CD4-positive, alpha-beta memory T cell (primary cell): ENCODE measurements at places on chromosomes 12 and 14. TPM values are rescaled to one million over a fixed set of nuclear protein-coding genes. Genes with fewer than 3 reads are reported as not detected.

DNA sequence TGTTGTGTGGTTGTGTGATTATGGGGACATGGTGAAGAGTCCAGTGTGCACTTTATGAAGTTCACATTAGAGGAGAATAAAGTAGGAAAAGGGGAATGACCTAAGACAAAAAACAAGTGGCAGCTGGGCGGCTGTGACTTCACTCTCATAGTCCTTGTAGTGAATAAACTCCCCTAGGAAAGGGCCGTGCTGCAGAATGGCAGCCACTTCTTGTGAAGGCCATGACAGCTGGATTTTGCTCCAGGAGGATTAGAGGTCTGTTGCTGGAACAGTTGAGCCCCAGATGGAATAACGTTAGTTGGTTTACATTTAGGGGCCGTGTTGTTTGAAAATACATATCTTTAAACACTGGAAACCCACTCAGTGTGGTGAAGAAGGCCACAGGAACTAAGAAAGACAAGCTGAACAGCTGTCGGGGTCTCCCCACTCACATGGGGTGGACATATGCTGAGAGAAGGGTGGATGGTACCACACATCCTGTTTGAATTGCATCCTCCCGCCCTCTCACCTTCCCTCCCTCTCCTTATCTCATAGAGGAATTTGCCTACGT, 276.9 kb downstream of the CACNA1C start:
- DNase-seq = no peak

DNA sequence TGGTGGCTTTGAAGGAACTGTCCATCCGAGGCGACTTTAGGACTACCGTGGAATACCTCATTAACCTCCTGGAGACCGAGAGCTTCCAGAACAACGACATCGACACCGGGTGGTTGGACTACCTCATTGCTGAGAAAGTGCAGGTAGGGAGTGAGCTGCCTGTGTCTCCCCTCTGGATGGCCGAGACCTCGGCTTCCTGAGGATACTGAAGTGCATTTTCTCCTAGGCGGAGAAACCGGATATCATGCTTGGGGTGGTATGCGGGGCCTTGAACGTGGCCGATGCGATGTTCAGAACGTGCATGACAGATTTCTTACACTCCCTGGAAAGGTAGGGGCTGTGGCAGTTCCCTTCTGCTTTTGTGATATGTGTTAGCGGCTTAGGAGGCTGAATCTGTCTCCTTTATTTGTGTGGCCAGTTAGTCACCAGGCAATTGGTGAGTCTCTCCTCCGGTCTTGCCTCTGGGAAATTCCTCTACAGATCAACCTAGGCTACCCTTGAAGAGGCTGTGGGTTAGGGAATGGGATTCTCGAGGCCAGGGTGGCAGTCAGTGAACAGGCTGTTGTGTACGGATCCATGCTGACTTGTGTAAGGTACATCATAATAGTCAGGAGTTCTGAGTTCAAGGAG, 75.3 kb downstream of the ACACB start:
- DNase-seq = no peak

DNA sequence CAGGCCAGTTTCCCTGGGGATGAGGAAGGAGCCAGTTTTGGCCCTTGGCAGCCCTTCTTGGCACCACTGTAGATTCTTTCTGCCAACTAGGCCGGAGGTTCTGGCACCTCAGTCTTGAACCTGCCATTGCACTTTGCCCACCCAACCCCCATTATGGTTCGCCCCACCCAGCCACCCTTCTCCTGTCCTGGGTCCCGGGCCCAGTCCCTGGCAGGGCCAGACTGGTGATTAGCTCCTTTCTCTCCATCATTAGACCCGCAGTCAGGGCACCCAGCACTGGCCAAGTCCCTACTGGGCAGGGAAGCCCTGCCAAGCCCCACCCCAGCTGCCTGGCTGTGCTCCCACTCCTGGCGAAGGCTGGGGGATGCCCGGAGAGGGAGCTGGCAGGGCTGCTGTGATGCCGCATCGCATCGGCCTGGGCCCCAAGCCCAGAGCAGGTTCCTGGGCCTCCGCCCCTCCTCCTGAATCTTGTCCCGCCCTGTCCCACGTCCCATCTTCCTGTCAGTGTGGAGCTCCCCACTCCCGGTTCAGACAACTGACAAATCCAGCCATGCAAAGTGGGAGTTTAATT, 9.8 kb downstream of the FAM222A start:
- no peak for DNase-seq

DNA sequence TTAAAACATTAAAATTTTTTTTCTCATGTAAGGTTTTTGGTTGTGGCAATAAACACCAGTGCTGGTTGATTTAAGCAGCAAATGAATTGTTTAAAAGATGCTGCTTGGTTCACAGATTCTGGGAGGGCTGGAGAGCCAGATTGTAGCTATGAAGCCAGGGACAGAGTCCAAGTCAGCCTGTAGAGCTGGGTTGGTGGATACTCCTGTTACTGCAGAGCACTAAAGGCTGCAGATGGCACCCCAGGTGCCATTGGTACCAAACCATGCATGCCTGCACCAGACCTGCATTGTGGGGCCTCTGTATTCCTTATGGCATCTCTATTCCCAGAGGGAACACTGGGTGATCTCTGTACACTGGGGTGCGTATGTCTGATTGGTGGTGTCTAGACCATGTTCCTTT, 113.3 kb downstream of the SNAPC1 start:
- DNase-seq = no peak

GAS2L3 gene
- total RNA-seq = 0.64 TPM
